ENCODE measurements at places on chromosomes 6 and 20.

DNA sequence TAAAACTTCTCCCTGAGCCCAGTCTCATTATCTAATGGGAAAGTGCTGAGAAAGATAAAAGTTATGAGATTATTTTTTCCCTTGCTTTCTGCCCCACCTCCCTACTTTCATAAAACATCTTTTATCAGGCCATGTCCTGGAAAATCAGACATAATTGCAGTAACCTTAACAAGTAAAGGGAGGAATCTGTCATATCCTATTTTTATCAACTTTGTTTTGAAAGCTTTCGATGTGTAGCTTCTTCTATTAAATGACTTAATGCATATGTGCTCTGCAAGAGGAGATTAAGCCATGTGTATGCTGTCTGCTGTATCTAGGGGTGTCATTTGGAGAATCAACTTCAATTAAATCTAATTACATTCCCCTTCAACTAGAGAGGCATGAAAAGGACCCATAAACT is 408.9 kb downstream of the CBLN4 start:
- DNase-seq: no peak

DNA sequence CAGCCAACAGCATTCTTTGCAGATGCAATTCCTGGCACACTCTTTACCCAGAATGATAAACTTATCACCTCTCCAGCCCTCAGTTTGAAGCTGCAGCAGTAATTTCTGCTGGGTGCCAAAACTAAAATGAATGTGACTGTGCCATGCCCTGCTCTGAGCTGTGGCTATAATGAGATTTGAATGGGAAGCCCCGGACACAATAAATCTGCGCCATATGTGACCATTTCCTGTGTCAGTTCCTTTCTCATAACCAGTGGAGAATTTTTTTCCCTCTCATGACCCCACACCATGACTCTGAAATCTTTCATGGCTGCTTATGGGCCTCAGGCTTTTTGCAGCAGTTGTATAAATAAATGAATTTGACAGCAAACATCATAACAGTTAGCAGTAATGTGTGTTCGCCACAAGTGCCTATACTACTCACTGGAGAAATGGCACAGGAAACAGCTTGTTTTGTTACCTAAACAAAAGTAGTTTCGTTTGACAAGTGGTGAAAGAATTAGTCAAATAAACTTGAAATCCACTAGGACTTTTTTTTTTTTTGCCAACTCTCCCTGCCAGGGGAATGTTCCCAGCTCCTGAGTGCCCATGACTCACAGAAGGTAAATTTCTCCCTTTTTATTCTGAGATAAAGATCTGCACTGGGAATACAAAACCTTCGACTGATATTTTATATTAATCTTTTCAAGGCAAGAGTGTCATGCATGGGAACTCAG is 408.4 kb downstream of the PKHD1 start:
- DNase-seq: no peak

DNA sequence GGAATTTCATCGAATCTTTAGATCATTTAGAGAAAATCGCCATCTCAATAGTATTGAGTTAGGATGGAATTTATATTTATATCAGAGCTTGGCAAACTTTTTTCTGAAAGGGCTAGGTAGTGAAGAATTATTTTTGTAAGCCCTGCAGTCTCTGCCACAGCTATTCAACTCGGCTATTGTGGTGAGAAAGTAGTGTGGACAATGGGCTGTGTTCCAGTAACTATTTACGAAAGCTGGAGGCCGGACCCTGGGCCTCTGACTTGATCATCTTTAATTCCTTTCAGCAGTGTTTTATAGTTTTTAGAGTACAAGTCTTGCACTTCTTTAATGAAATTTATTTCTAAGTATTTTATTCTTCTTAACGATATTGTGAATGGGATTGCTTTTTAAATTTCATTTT is 201.5 kb downstream of the FARS2 start:
- no peak for DNase-seq

DNA sequence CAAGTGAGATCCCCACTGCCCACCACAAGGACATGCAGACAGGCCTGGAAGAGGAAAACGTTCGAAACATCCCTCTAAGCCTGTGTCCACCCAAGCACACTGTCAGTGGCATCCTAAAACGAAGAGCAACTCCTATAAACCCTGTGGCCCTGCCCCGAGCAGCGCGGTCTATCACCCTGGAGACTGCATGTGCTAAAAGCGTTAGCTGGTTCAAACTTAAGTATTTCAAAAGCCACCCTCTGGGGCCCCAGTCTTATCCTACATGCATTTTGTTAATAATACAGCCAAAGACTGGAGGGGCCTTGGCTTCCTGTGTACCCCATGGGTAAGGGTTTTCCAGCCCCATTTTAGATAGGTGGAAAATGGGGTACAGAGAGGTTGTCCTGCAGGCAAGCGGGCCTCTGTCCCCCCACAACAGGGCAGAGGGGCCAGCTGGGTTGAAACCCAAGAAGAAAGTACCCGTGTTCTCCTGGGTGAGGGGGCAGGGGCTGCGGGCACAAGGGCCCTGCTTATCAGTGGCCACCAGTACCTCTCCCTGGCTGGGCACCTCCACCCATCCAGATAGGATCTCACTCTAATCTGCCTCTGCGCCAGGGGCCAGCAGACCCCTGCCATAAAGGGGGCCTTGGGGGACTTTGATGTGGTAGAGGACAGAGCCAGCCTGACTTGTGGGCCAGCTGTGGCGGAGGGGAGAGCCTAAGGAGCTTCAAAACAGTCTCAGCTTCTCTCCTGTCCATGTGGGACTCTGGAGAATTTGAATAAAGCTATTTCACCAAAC is 28.3 kb downstream of the PREX1 start:
- DNase-seq: no peak

GRCh38 chr6:18413381-18413780 is 26.2 kb downstream of the RNF144B start:
- no peak for DNase-seq

GRCh38 chr20:59625214-59625922 is 21.0 kb downstream of the PHACTR3 start:
- DNase-seq: no peak

- no peak for DNase-seq
Observed at GRCh38 chr6:14912226-14912625, 333.6 kb upstream of the JARID2 start.

DNA sequence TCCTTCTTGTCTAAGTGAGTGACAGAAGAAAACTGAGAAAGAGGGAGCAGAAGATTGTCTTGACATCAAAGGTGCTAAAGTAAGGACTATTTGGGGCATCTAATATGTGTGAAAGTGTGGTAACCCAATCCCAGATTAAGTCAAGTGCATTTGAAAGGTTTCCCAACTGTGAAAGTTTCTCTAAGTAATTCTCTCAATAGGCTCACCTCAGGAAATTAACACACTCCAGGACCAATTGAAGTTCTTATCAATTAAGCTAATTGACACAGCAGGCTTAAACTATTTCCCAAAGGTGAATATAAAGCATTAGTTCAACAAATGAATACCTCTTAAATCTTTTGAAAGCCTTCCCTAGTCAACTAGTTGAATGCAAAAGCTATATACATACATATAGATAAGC is 212.8 kb upstream of the FUT9 start:
- DNase-seq: no peak

GRCh38 chr6:149895048-149895590 is 2.8 kb downstream of the RAET1E start:
- DNase-seq: no peak

GRCh38 chr20:23528867-23529431 is 38.0 kb downstream of the CST8 start:
- no peak for DNase-seq

DNA sequence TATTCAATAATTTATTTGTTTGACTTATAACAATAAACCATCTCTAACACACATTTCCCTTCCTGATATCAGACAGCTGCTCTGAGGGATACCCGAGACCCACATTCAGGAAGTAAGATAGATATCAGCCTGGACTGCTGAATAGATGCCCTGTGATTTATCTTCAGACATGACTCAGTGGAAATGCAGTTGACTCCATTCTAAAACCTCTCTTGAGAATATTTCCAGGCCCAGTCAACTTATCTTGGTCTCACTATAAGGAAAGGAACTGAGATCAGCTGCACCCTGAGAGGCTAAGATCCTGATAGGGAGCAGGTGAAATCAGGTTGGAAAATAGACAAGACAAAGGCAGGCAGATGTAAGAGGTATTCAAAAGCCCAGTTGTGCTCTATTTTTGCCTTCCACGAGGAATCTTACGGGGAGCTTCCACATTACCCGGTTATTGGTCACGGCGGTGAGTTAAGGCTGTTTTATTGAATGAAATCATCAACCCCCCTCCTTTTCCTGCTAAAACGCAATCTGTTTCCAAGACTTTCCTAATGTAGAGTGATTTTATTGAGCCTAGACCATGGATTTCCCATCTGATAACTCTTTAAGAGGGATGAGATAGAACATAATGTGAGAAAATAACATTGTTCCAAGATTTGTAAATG is 25.5 kb downstream of the C6orf15 start:
- no peak for DNase-seq

DNA sequence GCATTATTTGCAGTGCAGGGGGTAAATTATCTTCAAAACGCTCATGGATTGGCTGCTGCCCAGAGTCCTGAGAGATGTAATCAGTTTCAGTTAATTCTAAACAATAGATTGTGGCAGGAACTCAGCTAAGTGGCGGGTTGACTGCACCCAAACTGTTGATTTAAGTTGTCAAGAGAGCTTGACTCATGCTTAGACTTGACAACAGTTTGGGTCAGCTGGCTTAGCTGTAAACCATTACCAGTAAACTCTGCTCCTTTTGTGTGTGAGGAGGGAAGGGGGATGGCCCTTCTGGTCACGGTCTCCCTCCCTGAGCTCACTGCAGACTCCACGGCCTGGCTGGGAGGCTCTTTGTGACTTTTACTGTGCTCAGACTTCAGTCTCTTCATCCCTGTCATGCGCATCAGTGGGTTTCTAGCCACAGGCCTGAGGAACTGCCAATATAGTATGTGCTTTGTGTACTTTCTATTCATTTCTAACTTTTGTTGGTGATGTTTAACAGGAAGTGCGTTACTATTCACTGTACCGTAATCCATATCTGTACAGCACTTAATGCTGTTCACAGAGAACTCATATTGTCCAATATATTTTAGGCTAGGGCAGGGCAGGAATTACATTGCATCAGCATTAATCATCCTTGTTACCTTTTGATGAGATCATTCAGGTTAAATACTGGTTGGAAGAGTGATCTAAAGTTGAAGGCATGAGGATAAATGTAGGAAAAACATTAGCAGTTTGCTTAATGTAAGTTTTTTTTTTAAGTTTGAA is 488.3 kb downstream of the CDKAL1 start:
- no peak for DNase-seq

GRCh38 chr20:50475681-50476292 is 34.4 kb upstream of the PTPN1 start:
- DNase-seq: no peak

- no peak for DNase-seq
Observed at GRCh38 chr6:96499781-96500180, 21.8 kb upstream of the UFL1 start.

DNA sequence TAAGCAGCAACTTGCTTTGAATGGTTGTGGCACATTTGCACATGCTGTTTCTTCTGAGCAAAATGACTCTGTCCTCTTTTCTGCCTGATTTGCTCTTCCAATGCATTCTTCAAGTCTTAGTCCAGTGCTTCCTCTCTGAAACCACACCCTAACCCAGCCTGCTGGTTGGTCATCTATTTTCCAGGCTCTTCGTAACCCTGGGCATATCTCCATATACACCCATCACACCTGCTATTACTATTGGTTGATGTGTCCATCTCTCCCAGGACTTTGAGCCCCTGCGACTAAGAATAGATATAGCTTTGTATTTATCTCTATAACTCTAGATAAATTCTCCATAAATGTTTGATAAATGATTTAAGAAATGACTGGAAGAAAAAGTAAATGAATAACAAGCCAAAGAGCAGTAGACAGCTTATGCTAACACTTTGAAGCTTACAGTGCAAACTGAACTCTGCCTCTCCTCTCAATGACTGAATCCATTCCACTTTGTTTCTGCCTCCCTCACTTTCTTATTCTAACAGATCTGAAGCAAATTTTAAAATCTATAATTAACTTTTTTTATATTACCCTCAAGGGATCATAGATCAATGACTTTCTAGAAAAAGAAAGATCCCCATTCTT is 59.7 kb upstream of the NT5E start:
- no peak for DNase-seq

Measured in stimulated activated CD4-positive, alpha-beta T cell treated with anti-CD3 and anti-CD28 coated beads, Interleukin-4, amount 100 ng/mL, for 4 hours (primary cell).